ENCODE measurements at places on chromosomes 4 and X.

DNA sequence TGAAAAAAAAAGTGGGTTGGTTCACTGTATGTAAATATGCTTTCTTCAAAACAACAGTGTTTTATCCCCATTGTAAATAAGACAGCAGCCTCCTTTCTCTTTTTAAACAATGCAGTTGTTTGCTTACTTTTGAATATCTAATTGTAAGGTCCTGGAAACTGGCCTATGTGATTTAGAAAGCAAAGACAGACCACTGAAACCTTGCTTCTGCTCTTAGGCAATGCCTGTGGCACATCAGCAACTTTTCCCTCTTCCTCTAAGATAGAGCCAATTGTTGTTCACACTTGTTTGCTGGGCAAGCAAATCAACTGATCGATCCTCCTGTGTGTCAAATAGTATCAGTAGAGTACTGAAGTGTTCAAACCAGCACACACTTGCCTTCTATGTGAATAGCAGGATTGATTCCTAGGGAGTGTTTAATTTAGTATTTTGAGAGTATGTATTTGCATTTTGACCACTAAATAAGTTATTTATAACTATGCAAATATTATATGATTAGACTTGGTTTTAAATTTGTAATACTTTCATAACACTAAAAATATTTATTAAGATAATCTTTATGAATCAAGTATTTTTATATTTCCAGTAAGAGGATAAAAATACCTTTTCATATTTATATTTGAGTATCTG lies 55.4 kb upstream of the GRPR start:
- H3K27me3 ChIP-seq: no peaks in the 10 kb centered on the region
- DNase-seq: no peak
- H3K4me3 ChIP-seq: no peak overlapping the region
- peaks cover 26% of the 10 kb centered on the region for H3K4me1 ChIP-seq

- H3K4me3 ChIP-seq: peak overlapping the region; percentile 92
- H3K36me3 ChIP-seq: peaks cover 37% of the 10 kb centered on the region
- DNase-seq: peak; percentile 24
- H3K4me1 ChIP-seq: peaks cover 35% of the 10 kb centered on the region
Measured at GRCh38 chr4:183445097-183445428, 627 bp downstream of the CDKN2AIP start.

GRCh38 chr4:129545599-129546278 lies 449.8 kb downstream of the C4orf33 start:
- H3K36me3 ChIP-seq: no peaks in the 10 kb centered on the region
- DNase-seq: no peak
- no peaks in the 10 kb centered on the region for H3K27me3 ChIP-seq
- H3K4me1 ChIP-seq: no peaks in the 10 kb centered on the region

GRCh38 chr4:47221721-47222120 lies 190.4 kb downstream of the GABRB1 start:
- H3K36me3 ChIP-seq: no peaks in the 10 kb centered on the region
- H3K4me3 ChIP-seq: no peak overlapping the region
- H3K4me1 ChIP-seq: no peaks in the 10 kb centered on the region
- H3K27me3 ChIP-seq: peaks cover 5% of the 10 kb centered on the region

DNA sequence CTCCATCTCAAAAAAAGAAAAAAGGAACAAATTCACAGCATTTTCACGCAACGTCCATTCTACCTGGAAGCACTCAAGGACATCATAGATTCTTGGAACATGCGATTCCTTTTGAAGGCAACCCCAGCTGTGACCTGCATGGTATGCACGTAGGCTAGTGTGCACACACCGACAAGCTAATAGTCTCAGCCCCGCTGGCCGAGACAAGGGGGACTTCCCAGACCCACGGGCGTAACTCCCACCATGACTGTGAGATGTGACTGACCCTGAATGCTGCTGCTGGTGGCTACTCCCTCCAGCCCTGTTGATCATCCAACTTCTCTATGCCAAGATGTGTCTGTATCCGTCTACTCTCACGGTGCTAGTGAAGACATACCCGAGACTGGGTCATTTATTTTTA lies 78.3 kb downstream of the CRLF2 start:
- H3K36me3 ChIP-seq: no peaks in the 10 kb centered on the region
- H3K4me3 ChIP-seq: no peak overlapping the region
- H3K4me1 ChIP-seq: no peaks in the 10 kb centered on the region
- no peak overlapping the region for H3K27ac ChIP-seq

- no peak for DNase-seq
- H3K27ac ChIP-seq: no peak overlapping the region
- H3K27me3 ChIP-seq: no peaks in the 10 kb centered on the region
- no peaks in the 10 kb centered on the region for H3K36me3 ChIP-seq
- H3K4me1 ChIP-seq: no peaks in the 10 kb centered on the region
Measured at GRCh38 chr4:157502656-157503055, 282.1 kb downstream of the GRIA2 start.

- H3K4me3 ChIP-seq: no peak overlapping the region
- no peaks in the 10 kb centered on the region for H3K36me3 ChIP-seq
- DNase-seq: no peak
- no peaks in the 10 kb centered on the region for H3K4me1 ChIP-seq
Measured at GRCh38 chr4:7115557-7116340, 47.9 kb upstream of the GRPEL1 start.

GRCh38 chr4:18463987-18464559 lies 442.5 kb upstream of the LCORL start:
- no peaks in the 10 kb centered on the region for H3K27me3 ChIP-seq
- H3K27ac ChIP-seq: no peak overlapping the region
- H3K4me3 ChIP-seq: no peak overlapping the region
- H3K36me3 ChIP-seq: no peaks in the 10 kb centered on the region
- no peak for DNase-seq

GRCh38 chrX:68462653-68463052 lies 29.4 kb upstream of the OPHN1 start:
- H3K4me1 ChIP-seq: no peaks in the 10 kb centered on the region
- no peak overlapping the region for H3K27ac ChIP-seq
- DNase-seq: peak; percentile 8
- no peaks in the 10 kb centered on the region for H3K27me3 ChIP-seq
- H3K4me3 ChIP-seq: no peak overlapping the region
- H3K36me3 ChIP-seq: no peaks in the 10 kb centered on the region

DNA sequence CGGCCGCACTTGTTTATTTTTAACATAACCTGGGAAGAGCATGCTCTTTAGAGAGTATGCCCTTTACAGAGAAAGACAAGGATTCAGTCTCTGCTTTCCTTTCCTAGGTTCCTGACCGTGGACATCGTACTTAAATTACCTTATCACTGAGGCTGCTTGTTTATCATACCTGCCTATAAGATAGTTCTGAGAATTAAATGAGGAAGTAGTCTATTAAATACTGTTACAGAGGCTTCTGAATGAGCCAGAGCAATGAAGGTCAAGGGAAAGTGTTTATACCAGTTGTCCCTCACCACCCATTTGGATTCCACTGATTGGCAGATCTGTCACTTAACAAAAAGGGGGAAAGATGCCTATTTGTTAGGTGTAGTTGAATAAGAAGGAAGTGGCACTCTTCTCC lies 10.0 kb downstream of the TXLNG start:
- no peaks in the 10 kb centered on the region for H3K27me3 ChIP-seq
- H3K4me1 ChIP-seq: no peaks in the 10 kb centered on the region
- DNase-seq: no peak
- H3K36me3 ChIP-seq: peaks cover 12% of the 10 kb centered on the region

DNA sequence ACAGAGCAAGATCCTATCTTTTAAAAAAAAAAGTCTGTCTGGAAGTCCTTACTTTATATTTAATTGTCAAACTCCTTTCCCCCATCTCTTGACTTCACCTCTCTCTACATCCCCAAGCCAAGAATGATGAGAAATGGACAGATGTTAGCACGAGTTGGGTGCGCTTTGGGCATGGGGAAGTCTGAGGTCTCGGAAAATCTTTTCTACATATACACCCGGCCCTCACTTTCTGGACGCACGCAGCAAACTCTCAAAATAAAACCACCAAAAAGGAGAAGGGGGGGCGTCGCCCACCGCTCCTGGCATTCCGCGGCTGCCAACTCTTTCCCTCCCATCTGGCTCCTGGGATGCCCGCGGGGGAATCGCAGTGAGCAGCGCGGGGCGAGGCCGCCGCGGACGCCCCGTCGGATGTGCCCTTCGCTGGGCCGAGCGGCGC lies 756 bp downstream of the IGFBP7 start:
- H3K27me3 ChIP-seq: no peaks in the 10 kb centered on the region
- DNase-seq: peak; percentile 4
- H3K4me3 ChIP-seq: peak overlapping the region; percentile 52
- H3K4me1 ChIP-seq: peaks cover 32% of the 10 kb centered on the region
- no peaks in the 10 kb centered on the region for H3K36me3 ChIP-seq

DNA sequence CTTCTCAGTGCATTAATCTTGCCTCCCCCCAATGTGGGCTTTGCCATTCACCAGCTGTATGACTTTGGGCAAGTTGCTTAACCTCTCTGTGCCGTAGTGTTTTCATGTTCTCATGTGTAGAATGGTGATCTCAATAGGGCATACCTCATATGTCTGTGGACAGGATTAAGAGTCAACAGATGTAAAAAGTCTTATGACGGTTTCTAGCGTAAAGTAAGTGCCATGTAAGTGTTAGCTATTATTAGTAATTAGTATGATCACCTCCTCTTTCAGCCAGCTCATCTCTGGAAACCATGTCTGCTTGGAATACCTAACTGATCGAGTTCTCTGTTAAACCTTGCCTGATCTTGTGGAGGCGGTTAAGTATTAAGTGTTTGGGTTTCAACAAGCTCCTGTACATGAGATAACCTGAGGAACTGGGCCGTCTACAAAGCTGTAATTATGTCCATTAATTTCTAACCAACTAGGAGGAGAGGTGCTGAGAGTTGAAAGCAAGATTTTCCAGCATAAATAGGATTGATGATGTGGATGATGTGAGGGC lies 66.3 kb downstream of the TSC22D3 start:
- DNase-seq: no peak
- H3K36me3 ChIP-seq: peaks cover 13% of the 10 kb centered on the region
- peaks cover 44% of the 10 kb centered on the region for H3K4me1 ChIP-seq
- H3K27me3 ChIP-seq: no peaks in the 10 kb centered on the region
- H3K4me3 ChIP-seq: no peak overlapping the region

DNA sequence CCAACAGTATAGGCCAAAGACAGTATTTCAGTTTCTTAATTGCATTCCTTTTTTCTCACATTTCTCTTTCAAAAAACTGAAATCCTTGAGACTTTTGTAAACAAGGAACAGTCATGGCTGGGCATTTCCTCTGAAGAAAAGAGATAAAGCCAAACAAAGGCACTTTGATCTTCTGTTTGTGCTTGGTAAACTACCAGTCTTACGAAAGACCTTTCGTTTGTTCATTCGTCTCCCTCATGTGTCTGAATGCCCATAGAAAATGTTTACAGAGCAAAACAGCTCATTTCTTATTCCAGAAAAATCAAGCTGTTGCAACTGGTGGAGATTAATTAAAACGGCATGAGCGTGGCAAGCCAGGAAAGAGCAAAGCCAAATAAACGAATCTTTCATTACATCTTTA lies 178.0 kb downstream of the GASK1B start:
- H3K27me3 ChIP-seq: no peaks in the 10 kb centered on the region
- no peak overlapping the region for H3K27ac ChIP-seq
- H3K36me3 ChIP-seq: no peaks in the 10 kb centered on the region
- peaks cover 28% of the 10 kb centered on the region for H3K4me1 ChIP-seq

DNA sequence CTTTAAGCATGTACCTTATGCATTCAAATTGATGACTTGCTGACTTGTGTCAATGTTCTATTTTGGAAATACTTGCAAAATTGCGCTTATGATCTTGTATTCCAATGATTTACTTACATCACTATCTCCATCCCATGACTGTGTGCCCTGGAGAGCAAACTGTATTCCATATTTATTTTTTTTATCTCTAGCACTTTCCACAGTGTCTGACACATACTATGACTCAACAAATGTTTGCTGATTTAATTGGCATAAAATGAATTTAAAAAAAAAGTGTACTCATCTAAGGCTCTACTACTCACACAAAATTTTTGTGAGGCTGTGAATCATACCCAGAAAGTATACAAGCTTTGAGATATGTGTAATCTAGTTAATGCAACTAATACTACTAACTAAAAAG lies 1066.8 kb upstream of the ADGRL3 start:
- no peak overlapping the region for H3K4me3 ChIP-seq
- no peak overlapping the region for H3K27ac ChIP-seq

- no peaks in the 10 kb centered on the region for H3K36me3 ChIP-seq
- no peak overlapping the region for H3K27ac ChIP-seq
- H3K4me1 ChIP-seq: peaks cover 6% of the 10 kb centered on the region
- H3K4me3 ChIP-seq: no peak overlapping the region
Measured at GRCh38 chr4:141302924-141303323, 82.2 kb downstream of the ZNF330 start.

DNA sequence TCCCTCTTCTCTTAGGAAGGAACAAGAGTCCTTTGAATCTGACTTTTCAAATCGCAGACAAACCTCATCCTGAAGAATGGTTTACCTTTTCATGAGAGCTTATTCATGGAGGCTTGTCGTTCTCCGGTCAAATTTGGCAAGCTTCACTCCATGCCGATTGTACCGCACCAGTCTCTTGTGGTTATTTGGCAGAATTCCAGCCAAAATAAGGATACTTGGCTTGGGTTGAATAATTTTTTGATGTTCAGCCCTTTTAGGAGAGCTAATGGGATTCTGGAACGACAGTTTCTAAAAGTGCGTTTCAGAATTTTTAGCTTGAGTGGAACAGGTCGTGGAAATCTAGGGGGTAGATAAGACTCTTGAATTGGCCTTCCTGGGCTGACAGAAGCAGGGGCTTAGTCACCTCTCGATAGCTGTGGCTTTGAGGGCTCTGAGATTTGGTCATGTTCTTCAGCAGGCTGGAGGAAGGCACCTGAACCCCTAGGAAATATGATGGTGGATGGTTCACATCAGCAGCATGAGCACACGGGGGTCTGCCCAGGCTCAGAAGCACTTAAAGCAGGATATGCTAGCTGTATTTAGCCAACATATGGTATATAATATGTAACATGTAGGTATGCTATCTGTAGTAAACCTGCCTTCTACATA lies 1.5 kb downstream of the KLHL2 start:
- peak overlapping the region; percentile 91 for H3K4me3 ChIP-seq
- H3K27ac ChIP-seq: peak overlapping the region; percentile 88
- peaks cover 50% of the 10 kb centered on the region for H3K4me1 ChIP-seq

DNA sequence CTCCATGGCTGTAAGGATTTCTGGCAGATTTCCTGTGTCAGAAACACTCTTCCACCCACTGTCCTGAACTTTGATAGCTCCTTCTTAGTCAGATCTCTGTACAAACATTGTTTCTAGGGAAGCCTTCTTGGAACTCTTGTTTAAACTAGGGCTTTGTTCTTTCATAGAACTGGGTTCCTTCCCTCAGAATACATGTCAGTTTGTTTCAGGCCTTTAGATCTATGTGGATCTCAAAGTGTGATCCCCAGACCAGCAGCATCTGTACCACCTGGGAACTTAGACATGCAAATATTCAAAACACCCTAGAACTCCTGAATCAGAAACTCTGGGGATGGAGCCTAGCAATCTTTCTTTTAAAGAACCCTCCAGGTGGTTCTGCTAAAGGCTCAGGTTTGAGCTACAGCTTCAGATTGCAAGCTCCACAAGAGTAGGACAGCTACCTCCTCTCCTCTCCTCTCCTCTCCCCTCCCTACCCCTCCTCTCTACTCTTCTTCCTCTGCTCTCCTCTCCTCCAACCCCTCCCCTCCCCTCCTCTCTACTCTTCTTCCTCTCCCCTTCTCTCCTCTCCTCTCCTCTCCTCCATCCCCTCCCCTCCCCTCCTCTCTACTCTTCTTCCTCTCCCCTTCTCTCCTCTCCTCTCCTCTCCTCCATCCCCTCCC lies 12.7 kb downstream of the RASSF6 start:
- H3K4me3 ChIP-seq: no peak overlapping the region
- H3K4me1 ChIP-seq: no peaks in the 10 kb centered on the region
- no peak for DNase-seq
- H3K27me3 ChIP-seq: no peaks in the 10 kb centered on the region

All from CD14-positive monocyte (primary cell).